Esophagus squamous epithelium (tissue), 5 donors: ENCODE measurements at places on chromosomes 12 and 14.

GRCh38 chr12:7219599-7220243 is 30.2 kb downstream of the PEX5 start:
- no peak for DNase-seq

DNA sequence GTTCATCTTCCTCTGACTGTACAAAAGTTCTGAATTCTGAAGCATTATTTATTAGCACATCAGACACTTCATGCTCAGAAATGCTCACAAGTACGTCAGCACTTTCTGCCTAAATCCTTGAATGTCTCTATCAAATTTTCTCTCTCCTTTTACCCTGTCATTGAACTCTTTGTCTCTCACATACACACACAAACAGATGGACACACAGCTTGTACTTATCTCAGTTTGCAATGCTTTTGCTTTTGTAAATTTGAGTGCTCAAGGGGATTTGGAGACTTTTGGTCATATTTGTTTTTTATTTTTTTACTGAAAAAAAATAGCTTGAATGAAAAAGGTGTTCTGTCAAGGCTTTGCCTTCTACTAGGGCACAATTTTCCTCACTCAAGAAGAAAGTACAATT is 64.2 kb upstream of the PDZRN4 start:
- no peak for DNase-seq

DNA sequence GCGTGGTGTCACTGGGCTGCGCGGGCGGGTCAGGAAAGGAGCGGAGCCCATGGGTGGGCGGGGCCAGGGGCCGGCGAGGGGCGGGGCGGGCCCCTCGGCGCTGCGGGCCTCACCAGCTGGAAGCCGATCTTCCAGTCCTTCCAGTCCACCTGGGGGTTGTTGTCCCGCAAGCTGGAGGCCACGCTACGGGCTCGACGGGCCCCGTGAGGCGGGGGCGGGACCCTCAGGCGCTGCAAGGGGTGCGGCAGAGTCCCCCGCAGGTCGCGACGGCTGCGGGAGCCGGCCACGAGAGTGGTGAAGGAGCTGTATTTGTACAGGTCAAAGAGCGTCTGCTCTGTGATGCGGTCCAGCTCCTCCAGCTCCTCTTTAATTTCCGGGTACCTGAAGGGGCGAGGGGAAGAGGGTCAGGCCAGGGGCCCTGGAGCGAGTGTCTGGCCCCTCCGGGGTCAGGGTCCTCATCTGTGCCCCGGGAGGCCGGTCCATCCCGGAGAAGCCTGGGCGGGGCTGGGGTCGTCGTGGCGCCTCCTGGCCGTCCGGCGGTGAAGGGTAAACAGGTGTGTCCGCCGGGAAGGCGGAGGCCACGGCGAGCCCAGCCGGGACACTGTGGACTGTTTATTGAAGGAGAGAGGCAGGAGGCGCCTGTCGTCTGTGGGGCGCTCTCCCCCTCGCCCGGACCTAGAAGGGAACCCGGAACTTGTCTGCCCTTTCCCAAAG is 11.9 kb downstream of the SCNN1A start:
- no peak for DNase-seq

GRCh38 chr12:20486233-20486632 is 117.9 kb downstream of the PDE3A start:
- DNase-seq = no peak

DNA sequence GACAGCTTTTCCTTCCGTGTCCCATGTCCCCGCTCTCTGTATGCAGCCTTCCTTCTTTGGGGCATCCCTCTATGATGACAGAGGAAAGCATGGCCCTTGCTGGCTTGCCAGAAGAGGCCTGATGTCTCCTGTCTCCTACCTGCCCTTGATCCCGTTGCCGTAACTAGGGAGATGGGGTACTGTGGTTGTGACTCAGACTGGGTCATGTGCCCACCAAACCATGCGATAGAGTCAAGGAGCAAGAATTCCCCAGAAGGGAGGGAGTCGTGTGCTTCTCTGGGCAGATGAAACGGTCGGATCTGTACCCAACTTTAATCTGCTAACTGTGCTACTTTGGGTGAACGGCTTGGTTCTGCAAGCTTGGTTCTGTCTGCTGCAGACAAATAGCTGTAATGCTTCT is 99.1 kb upstream of the DYNC1H1 start:
- no peak for DNase-seq

DNA sequence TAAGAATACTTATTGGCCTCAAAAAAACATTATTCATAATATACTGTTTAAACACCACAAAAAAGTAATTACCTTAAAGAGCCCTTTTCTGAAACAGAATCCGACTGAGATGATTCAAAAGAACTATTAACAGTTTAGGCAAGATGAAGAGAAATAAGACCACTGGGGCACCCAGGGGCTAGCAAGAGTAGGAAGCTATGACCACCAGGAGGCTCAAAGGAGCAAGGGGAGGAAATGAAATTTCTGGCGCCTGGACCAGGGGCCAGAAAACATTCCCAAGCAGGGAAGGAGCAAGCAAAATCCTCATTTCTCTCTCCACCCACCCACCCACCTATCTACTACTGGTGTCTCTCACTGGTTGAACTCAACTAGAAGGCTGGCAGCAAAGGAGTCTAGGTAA is 6.3 kb upstream of the DCAF4 start:
- no peak for DNase-seq

GRCh38 chr12:13959131-13959723 is 22.2 kb downstream of the GRIN2B start:
- no peak for DNase-seq

DNA sequence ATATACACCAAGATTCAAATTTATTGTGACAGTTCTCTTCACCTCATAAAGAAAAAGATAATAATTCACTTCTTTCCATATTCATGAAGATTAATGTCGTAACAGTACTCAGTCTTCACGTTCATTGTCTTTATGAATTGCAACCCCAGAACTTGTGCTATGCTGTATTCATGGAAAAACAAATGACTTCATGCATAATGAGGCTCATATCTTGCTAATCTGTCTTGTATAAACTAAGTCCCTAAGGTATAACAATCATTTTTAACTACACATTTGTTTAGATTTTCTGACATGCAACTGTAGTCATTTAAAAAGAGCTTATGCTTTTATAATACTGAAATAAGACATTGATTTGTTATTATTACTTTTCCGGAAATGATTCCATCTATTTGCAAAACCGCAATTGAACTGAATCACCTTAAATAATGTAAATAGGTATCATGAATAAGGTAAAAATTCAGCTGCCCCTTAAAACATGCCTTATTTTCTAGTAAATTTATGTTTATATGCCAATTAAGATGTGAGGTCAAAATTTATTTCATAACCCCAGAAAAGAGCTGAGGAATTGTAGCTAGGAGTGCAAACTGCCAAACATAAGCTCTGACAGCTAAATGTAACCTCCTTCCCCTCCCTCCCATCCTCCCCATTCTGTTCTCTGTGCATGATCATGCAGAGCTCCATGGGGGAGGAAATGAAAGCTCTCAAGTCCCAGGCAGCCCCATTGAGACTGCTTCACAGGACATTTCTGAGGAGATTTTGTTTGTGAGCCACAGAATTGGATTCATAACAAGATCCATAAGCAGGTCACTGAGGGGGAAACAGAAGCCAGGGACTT is 301.6 kb downstream of the ATP23 start:
- DNase-seq = no peak

GRCh38 chr14:100289916-100290606 is 16.2 kb downstream of the SLC25A29 start:
- no peak for DNase-seq

DNA sequence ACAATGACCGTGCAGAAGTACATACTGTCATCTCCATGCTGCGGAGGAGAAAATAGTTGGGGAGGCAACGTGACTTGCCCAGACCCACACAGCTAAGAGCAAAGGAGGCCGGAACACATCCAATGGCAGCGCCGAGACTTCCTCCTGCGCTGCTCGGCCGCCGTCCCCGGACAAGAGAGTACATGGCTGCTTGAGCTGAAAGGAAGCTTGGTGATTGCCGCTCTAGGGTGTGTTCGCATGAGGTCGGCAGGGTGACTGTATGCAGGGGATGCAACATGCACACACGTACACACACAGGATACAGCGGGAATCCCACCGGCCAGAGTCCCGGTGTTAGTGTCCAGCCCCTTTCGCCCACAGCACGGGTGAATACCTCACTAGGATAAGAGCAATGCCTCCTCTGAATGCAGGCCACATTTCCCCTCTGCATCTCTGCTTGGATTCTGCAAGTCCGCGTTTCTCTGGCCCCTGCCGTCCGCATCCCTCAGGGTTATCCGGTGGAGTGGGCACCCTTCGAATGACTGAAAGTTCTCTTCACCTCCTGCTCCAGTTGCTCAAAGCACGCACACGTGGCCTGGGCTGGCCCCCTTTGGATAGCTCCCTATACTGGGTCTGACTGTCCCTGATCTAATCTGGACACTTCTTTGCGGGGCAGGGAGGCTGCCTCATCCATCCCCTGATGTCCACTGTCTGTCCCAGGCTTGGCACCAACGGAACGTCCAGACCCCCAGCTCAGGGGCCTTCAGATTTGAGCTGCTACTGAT is 78.8 kb downstream of the GSC start:
- DNase-seq = no peak

DNA sequence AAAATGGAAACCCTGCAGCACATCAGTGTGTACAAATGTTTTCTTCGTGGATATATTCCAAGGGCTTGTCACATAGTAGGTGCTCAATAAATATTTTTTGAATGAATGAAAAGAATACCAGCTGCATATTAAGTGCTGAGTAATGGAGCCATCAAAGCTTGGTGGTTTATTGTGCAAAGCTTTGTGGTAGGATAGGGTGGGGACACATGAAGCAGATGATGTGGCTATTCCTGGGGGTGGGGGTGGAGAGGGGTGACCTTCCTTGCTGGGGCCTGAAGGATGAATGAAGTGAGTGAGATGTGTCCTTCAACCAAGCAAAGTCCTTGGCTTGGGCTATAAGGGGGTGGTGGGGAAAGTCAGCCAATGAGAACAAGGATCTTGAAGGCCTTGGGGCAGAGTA is 4.3 kb upstream of the KRT81 start:
- no peak for DNase-seq

DNA sequence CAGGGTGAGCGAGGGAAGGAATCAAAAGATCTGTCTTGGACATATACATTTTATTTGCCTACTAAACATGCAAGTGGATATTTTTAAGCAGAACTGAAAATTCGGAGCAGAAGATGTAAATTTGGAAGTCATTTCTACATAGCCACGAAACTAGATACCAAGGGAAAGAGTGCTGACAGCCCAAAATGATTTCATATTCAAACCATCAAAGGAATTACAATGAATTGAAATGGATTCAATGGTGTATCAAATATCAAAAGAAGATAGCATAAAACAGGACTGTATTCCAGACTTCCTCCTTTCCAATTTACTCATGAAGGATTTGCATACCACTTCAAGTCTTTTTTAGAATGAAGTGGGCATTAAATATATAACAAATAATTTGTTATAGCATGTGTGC is 313.5 kb upstream of the KITLG start:
- DNase-seq = no peak

- DNase-seq = no peak
Measured at GRCh38 chr12:104183443-104183842, 32.1 kb upstream of the TXNRD1 start.

GRCh38 chr12:117582135-117582784 is 220.8 kb upstream of the NOS1 start:
- DNase-seq = no peak

DNA sequence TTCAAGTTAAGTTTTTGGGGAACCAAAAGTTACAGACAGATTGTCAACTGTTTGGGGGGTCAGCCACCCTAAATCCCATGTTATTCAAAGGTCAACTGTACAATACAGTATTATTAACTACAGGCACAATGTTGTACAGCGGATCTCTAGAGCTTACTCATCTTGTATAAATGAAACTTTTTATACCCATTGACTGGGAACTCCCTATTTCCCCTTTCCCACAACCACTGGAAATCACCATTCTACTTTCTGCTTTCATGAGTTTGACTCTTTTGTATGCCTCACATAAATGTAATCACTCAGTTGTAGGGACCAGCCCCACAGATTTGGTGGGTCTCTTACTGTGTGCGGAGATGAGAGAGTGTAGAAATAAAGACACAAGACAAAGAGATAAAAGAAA is 57.8 kb downstream of the SLCO1B3 start:
- no peak for DNase-seq

DNA sequence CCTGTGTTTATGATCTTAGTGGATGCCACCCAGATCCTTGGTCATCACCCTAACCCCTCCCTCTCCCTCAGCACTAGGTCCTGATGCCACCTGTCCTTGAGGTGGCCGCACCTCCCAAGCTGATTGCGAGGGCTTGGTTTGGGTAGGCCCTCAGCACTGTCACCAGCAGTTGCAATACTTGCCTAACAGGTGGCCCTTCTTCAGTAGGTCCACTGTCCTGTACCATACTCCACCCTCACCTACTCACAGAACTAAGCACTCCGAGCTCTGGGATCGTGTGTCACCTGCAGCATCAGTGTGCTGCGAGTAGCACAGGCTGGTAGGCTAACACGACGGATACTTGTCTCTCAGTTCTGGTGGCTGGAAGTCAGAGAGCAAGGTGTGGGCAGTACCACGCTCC is 14.0 kb upstream of the SERPINA12 start:
- DNase-seq = no peak

DNA sequence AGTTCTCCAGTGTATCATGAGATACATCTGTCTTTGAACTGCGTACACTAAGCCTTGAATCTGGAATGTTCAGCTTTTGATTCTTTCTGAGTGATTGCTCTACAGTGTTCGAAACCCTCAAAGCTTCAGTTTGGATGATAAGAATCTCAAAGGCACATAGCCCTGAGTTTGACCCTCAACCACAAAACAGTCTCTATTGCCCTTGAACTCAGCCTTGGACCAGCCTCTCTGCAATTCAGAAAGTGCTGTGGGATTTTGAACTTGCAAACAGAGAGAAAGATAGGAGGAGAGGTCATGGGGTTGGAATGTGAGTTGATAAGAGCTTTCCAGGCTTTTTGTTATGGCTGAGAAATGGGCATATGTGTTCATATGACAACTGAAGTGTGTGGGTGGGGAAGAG is 100.3 kb downstream of the MYRFL start:
- no peak for DNase-seq

- DNase-seq = no peak
Measured at GRCh38 chr12:109880043-109880931, at the start of gene GLTP. TSS of gene GLTP (minus strand) at chr12:109880541. CDS start at chr12:109880374, 167 bp downstream.

DNA sequence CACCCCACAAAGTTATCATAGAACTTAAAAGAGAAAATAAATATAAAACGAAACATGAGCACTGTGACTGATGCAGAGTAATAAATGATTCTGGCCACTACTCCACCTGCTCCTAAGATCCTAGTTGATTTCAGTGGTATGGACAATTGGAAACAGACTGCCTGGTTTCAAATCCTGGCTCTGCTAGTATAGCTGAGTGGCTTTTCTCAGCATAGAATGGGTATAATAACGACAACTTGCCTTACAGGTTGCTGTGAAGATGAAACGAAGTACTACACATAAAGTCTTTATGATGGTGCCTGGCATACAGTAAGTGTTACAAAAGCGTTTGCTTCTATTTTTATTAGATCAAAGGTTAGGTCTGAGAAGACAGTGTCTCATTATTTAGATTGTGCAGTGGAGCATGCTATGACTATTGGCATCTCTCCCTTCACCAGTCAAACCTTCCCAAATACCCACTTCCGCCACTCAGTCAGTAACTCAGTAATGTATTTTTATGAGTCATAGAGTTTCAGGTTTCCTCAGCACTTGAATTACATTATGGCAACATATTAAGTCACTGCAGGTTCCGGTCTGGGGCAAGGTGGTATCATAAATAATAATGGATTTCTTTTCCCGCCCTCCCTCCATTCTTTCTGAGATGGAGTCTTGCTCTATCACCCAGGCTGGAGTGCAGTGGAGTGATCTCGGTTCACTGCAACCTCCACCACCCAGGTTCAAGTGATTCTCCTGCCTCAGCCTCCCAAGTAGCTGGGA is 29.7 kb upstream of the NR2C1 start:
- DNase-seq = no peak
